ENCODE measurements at places on chromosomes 3 and 15. TPM values are rescaled to one million over a fixed set of nuclear protein-coding genes. Genes with fewer than 3 reads are reported as not detected.

Gene IMPG2
- total RNA-seq = 0.21 TPM

Gene PXYLP1
- 11.6 TPM for total RNA-seq

Gene NRG4
- total RNA-seq = 0.32 TPM

Gene BUB1B
- 8.6 TPM for total RNA-seq

DNA sequence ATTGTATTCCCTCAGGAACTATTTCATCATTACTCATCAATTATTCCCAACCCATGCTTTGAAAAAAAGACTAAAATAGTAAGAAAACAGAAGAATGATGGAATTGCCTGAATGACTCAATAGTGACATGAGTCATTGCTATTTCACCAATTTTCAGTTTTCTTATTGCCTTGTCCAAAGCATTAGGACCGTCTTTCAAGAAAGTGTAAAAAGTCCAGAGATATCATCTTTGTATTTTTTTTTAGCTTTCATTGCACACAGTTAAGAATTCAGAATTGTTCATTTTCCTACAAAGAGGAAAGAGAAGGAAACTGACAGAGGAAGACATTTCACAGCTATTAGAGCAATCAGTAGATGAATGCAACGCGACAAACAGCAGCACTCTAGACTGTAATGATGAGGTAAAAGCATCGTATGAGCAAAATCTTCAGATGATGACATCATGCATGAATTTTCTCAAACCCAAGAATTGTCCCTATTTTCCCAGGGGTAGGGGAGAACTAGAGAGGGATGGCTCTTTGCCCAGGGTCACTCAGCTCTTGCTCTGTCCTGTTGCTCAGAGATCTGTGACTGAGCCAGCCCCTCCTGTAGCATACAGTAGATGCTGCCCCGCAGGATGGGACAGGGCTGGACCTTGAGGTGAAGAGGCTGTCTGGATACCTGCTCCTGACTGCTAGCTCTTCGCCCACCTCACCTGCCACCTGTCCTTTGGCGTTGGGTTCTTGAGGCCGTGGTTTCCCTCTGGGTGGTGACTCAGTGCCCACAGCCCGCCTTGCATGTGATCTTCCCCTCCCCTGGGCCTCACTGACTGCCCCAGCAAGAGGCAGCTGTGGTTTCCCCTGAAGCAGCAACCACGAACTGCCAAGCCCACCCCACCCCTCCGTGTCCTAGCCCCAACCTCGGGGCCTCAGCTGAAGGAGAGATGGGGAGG lies 84.8 kb downstream of the PPCDC start:
- H3K4me1 ChIP-seq = peaks cover 93% of the 10 kb centered on the region
- DNase-seq = no peak
- H3K4me3 ChIP-seq = no peak overlapping the region
- H3K27me3 ChIP-seq = no peaks in the 10 kb centered on the region
- no peaks in the 10 kb centered on the region for H3K36me3 ChIP-seq

DNA sequence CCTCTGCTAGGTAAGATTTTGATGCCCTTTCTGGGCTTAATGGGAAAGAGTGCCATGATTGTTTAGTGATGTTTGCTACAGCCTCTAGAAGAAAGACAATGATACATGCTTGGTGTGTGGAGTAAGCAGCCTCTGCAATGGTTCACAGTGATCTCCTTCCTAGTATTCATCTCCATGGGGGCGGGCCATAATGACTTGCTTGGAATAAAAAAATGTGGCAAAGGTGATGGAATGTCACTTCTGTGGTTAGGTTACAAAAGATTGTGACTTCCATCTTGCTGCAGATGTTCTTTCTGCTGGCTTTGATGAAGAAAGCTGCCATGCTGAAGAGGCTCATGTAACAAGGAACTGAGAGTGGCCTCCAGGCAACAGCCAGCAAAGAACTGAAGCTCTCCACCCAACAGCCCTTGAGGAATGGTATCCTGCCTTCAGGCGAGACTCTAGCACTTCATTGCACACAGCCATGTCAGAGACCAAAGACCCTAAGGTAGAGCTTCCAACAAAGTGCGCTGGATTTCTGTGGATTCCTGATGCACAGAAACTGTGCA lies 139.1 kb upstream of the LRIG1 start:
- no peaks in the 10 kb centered on the region for H3K36me3 ChIP-seq
- no peak overlapping the region for H3K27ac ChIP-seq
- H3K27me3 ChIP-seq = no peaks in the 10 kb centered on the region
- H3K4me1 ChIP-seq = no peaks in the 10 kb centered on the region
- H3K4me3 ChIP-seq = no peak overlapping the region
- no peak for DNase-seq

GRCh38 chr15:80618685-80619400 lies 76.3 kb upstream of the ABHD17C start:
- H3K27me3 ChIP-seq = no peaks in the 10 kb centered on the region
- peaks cover 10% of the 10 kb centered on the region for H3K4me1 ChIP-seq
- H3K4me3 ChIP-seq = no peak overlapping the region
- no peak for DNase-seq
- no peak overlapping the region for H3K27ac ChIP-seq

GRCh38 chr3:70393881-70394612 lies 81.6 kb upstream of the MDFIC2 start:
- H3K4me1 ChIP-seq = no peaks in the 10 kb centered on the region
- no peak for DNase-seq
- H3K36me3 ChIP-seq = no peaks in the 10 kb centered on the region
- no peak overlapping the region for H3K27ac ChIP-seq

- H3K27ac ChIP-seq = no peak overlapping the region
- peaks cover 2% of the 10 kb centered on the region for H3K27me3 ChIP-seq
- no peak overlapping the region for H3K4me3 ChIP-seq
- no peak for DNase-seq
- no peaks in the 10 kb centered on the region for H3K36me3 ChIP-seq
- no peaks in the 10 kb centered on the region for H3K4me1 ChIP-seq
Observed at GRCh38 chr15:101378171-101378755, 83.2 kb upstream of the SNRPA1 start.

DNA sequence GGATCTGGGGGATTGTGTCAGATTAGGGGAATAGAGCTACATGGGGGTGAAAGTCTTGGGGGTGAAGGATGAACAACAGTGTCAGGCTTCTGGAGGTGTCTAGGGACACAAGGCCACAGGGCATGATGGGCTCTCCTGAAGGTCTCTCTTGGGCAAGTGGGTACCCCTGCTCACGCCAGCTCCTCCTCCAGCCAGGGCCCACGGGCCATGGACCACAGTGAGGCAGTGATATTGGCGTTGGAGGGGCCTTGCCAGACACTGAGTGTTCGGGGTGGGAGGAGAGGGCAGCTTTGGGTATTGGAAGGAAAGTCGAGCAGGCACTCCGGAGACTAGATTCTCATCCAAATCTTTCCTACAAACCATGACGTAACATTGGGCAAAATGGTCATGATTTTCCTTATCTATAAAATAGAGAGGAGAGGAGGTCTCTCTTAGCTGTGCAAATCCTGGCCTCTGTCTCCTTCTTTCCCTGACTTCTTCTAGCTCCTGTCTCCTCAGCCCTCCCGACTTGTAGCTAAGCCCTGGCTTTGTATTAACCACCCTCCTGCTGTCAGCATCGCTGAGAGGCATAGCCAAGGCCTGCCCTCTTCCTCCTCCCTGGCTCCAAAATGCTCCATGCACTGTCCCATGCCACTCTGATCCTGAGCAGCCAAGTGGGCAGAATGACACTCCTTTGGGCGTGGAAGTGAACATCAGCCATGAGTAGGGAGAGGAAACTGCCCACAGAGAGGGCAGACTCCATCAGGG lies 24.0 kb upstream of the SRP14 start:
- H3K36me3 ChIP-seq = no peaks in the 10 kb centered on the region
- no peak for DNase-seq
- H3K4me1 ChIP-seq = peaks cover 13% of the 10 kb centered on the region
- no peak overlapping the region for H3K27ac ChIP-seq
- no peaks in the 10 kb centered on the region for H3K27me3 ChIP-seq
- H3K4me3 ChIP-seq = no peak overlapping the region

DNA sequence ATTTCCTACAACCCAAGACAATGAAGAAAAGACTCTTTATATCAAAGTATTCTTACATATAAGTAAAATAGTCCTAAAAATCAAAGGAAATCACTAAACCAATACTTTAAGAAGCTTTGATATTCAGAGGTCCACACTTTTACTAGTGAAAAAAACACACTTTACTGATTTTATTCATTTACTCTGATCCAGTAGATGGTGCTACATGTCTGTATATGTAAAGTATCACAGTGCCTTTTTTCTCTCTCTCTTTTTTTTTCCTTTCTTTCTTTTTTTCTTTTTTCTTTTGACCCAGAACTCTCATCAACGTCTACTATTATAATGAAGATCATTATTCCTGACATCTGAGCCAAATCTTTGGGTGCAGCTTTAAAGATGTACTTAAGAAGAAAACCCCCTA lies 10.8 kb upstream of the CCDC39 start:
- DNase-seq = no peak
- no peaks in the 10 kb centered on the region for H3K27me3 ChIP-seq
- no peak overlapping the region for H3K4me3 ChIP-seq

DNA sequence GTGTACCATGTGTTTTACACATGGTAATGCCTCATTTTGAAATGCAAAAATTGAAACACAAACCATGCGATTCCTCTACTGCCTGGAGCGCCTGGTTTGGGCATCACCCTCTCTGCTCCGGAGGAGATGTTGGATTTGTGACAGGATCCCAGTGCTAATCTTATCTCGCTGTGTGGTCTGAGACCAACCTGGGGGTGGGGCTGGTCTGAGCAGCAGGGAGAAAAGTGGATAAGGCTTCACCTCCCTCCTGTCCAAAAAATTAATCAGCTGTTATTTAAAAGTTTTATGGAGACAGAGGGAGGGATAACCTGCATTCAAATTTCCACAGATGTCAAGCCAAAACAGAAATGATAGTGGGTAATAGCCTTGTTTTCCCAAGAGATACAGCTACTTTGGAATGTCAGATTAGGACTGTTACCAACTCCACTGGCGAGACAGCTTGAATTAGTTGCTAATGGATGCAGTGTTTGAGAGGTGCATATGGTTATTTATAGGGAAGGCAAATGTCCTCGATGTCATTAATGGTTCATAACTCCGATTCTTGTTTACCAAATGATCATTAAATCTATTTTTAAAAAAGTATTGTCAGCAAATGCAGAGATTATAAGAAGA lies 54.0 kb upstream of the SKOR1 start:
- no peaks in the 10 kb centered on the region for H3K27me3 ChIP-seq
- DNase-seq = no peak
- no peak overlapping the region for H3K4me3 ChIP-seq
- no peaks in the 10 kb centered on the region for H3K36me3 ChIP-seq
- H3K27ac ChIP-seq = no peak overlapping the region

- no peak overlapping the region for H3K27ac ChIP-seq
- no peaks in the 10 kb centered on the region for H3K27me3 ChIP-seq
- DNase-seq = no peak
- no peaks in the 10 kb centered on the region for H3K4me1 ChIP-seq
- H3K36me3 ChIP-seq = no peaks in the 10 kb centered on the region
- H3K4me3 ChIP-seq = no peak overlapping the region
Observed at GRCh38 chr3:53730576-53730975, 115.6 kb downstream of the CHDH start.

DNA sequence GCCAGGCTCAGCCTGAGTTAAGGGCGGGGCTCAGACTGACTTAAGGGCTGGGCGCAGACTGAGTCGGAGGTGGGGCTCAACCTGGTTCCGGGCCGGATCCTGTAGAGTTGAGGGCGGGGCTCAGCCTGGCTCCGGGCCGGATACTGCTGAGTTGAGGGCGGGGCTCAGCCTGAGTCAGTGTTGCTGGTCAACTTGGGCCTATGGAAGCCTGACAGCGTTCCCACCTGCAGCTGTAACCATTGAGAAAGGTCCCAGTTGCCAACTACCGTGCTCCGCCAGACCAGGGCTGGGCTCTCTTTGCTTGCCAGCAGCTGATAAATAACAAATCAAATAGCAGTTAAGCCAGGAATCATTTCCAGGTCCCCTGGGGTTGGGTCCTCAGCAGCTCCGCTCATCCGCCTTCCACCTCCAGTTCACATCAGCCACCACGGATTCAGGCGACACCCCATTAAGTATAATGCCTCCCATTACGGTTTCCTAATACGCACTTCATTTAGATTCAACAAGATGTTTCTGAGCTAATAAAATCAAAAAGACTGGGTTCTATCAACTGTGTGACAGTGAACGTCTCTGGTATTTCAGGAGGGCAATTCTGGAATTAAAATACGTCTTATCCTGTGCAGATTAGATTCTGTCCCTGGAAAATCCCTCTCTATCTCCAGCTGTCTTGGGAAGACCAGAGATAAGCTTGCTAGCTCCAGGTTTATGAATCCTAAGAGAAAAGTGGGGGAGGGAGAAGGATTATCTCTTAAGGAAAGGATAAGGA lies 7.3 kb downstream of the GRIP2 start:
- peaks cover 28% of the 10 kb centered on the region for H3K27me3 ChIP-seq
- H3K4me1 ChIP-seq = no peaks in the 10 kb centered on the region
- H3K4me3 ChIP-seq = no peak overlapping the region
- H3K27ac ChIP-seq = no peak overlapping the region

DNA sequence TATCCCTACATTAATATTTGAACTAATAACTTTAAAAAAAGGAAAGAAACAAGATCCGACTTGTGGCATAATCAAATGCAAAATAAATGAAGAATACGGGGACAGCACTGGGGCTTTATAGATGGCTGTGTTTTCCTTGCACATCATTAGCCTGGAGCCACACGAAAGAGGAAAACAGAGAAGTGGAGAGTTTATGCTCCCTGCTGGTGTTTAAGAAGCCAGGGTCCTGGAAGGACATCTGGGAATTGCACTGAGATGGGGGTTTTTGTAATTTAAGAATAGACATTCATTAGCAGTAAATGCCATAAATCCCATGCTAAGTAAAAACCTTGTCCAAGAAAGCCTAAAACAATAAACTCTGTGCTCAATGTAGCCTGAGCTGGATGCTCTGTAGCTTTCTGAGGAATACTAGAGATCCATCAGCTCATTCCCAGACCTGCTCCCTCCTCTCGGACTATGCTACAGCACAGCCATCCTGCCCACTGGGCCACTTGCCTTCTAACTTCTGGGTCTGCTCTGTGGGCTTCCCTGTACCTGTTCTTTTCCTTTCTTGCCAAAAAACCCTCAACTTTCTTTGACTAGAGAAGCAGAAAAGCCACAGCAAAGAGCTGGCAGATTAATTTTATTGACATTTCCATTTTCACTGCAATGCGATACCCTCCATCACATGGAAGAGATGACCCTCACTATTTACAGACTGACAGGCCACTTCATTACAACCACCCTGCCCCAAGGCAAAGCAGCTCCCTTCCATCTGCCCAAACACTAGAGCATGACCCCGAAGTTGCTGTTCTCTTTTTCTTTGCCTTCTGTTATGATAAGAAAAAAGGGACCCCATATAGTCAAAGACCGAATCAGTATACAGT lies 62.3 kb downstream of the MEIS2 start:
- H3K36me3 ChIP-seq = no peaks in the 10 kb centered on the region
- DNase-seq = no peak
- no peak overlapping the region for H3K27ac ChIP-seq
- H3K4me1 ChIP-seq = no peaks in the 10 kb centered on the region

DNA sequence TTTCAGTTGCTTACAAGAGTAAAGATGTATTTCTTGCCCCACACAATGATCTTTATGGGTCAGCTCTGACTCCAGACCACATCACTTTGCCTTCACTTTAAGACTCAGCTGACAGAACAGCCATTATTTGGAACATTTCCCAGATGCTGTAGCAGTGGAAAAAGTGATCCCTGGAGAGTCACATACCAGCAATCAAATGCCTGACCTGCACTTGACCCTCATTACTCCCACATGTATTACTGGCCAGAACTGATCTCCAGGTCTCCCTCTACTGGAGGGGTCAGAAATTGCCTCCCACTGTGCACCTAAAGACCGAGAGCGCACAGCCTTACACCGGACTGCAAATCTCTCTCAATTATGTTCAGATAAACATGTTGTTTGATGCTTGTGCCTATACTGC lies 88.6 kb upstream of the ZNF385D start:
- no peak overlapping the region for H3K27ac ChIP-seq
- H3K4me1 ChIP-seq = no peaks in the 10 kb centered on the region
- DNase-seq = peak; percentile 70
- no peak overlapping the region for H3K4me3 ChIP-seq
- H3K27me3 ChIP-seq = no peaks in the 10 kb centered on the region

Data from left lung (tissue), 14 donors.